CMK (cell line): ENCODE measurements at places on chromosomes 3 and 15.

DNA sequence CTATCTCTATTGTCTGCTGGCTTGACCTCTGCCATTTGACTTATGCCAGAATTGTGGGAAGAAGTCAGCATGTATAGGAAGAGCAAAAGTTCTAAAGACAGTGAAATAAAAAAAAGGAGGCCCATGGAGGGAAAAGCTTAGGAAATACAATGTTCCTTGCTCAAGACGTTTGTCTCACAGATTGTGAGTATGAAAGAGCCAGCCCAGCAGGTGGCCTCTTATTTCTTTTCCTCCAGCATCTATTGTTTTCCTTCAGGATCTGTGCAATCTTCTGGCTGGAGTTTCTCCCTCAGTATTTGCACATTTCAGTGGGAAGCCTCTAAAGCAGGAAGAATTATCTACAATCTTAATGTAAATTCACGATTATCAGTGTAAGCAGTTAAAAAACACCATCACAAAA lies 43.7 kb downstream of the ZDHHC3 start:
- no peak for DNase-seq

GRCh38 chr3:27345493-27345892 lies 23.7 kb downstream of the NEK10 start:
- no peak for DNase-seq

GRCh38 chr3:138300647-138301046 lies 29.0 kb downstream of the NME9 start:
- DNase-seq, result no peak

GRCh38 chr15:69511015-69511414 lies 58.4 kb downstream of the RPLP1 start:
- no peak for DNase-seq

- DNase-seq, result no peak
Observed at GRCh38 chr3:119950666-119951325, 143.5 kb downstream of the GSK3B start.
